ENCODE measurements at places on chromosomes 12 and 14.

DNA sequence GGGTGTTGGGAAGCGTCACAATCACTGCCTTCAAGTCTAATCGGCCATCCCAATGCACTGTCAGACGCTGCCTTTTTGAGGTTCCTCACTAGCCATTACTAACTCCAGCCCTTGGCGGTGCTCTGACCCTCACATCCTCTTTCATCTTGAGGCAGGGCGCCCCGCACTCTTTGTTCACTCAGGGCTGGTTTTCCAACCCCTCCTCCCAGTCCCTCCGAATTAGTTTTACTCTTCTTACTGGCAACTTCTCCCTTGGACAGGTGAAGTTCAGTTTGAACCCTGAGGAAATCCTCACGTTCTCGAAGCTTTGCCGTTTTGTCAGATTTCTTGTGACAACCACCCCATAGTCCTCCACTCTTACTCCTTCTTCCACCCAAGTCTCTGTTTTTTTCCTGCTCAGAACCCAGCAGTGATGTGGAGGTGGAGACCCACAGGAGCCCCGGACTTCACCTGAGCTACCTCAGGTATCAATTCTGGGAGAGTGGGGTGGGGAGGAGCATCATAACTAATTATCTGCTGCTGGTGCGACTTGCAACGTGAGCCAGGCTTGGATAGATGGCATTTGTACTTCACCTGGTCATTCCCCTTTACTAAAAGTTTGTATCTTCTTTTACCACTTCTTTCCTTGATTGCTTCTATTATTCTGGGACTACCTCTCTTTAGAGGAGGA lies 757 bp downstream of the ZC3H10 start:
- DNase-seq = no peak

- no peak for DNase-seq
Measured at GRCh38 chr12:71840231-71840847, 780 bp downstream of the TBC1D15 start.

DNA sequence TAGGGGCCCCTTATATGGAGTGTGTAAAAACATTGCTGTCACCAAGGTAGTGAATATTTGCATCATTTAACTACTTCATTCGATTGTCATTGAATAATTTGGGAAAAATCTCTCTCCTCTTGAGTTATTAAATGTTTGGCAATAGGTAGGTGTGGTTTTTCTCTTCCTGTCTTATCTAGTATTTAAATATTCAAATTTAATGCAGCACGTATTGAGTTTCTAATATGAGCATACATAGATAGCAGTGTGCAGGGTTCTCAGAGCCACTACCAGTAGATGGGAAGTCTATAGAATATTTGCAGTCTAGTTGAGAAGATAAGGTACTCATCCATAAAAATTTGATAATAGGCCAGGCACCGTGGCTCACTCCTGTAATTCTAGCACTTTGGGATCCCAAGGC lies 16.7 kb downstream of the PALS1 start:
- no peak for DNase-seq

- DNase-seq = peak; percentile 49
Measured at GRCh38 chr12:107649661-107650061, 35.9 kb upstream of the PWP1 start.

- peak; percentile 17 for DNase-seq
Measured at GRCh38 chr14:99199846-99200653, 71.9 kb downstream of the BCL11B start.

- DNase-seq = peak; percentile 20
Measured at GRCh38 chr12:26091822-26092221, 33.0 kb downstream of the BHLHE41 start.
